Mammary epithelial cell (primary cell): ENCODE measurements at places on chromosomes 1 and 21.
A peak's percentile ranks its signal among the peaks of the same experiment; 100 is the strongest.

DNA sequence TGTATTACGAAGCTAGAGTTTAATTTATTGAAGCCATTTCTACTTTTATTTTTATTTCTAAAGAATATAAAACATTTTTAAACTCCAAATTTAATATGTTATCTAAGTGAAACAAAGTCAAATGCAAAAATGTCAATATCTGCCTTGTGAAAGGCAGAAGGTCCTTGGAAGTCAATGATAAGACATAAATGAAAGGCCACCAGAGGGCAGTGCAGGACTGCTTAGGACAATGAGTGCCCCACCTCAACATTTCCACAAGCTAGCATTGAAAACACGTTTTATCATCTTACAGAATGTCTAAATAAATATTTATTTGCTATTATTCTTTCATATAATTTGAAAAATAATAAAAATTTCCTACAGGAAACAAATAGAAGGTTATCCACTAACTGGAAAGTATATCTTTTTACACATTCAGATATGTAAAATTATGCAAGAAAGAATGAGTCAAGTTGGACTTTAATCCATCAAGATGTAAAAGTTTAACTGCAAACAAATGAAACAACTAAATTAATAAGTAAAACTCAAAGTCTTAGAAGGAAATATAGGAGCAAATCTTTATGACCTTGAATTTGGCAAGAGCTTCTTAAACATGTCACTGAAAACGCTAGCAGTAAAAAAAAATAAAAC lies 140.1 kb upstream of the FMN2 start:
- DNase-seq: peak; percentile 19

GRCh38 chr1:180080439-180080838 lies 74.2 kb upstream of the QSOX1 start:
- peak; percentile 54 for DNase-seq

- DNase-seq: peak; percentile 26
Observed at GRCh38 chr1:218242171-218242570, 42.9 kb upstream of the RRP15 start.

DNA sequence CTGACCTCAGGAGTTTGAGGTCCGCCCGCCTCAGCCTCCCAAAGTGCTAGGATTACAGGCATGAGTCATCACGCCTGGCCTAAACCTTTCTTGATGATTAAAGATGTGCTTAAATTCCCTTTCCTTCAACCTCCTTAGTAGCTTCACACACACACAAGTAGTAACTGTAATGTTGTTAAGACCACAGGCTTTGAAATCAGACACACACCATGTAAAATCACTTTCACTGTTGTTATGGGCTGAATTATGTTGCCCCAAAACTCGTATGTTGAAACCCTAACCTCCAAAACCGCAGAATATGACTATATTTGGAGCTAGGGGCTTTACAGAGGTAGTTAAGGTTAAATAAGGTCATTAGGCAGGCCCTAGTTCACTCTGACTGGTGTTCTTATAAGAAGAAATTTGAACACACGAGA lies 180.2 kb downstream of the NR5A2 start:
- no peak for DNase-seq

- no peak for DNase-seq
Observed at GRCh38 chr1:197284325-197284724, 16.3 kb downstream of the CRB1 start.

DNA sequence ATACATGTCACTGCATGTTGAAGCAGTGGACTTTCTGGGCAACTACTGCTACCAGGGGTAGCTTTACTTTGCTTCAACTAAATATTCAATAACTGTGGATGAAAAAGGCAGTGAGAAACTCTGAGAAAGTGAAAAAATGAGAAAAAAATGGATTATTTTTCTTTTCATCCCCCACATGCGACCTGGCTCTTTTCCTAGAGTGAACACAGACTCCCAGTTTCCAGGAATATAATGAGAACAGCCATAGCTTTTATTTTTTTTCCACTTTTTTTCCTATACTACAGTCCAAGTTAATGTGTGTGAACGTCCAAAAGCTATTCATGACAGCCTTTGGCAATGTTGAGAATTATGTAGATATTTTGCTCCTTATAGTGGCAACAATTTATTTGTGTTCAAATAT lies 230.4 kb downstream of the DNM3 start:
- peak; percentile 29 for DNase-seq

- DNase-seq: no peak
Observed at GRCh38 chr1:90308421-90308820, 313.5 kb downstream of the ZNF326 start.

- peak; percentile 55 for DNase-seq
Observed at GRCh38 chr1:27284425-27285273, 37.3 kb upstream of the TMEM222 start.

DNA sequence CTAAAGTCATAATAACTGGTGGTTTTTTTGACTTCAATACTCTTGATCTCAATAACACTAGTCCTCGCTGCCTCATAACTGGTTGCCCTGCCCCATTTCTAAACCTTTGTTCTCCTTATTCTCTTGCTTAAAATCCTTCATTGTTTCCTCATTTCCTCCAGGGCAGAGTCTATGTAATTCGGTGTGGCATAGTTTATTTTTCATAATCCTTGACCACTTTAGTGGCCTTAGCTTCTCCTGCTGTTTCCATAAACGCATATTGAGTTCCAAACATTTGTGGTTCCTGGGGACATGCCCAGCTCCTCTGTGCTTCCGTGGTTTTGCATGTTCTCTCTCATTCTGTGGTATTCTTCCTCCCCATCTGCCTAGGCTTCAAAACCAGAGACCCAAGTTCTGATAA lies 19.0 kb upstream of the TLCD4 start:
- no peak for DNase-seq
